NCI-H82 (cell line): ENCODE measurements at places on chromosomes 13 and 19.

DNA sequence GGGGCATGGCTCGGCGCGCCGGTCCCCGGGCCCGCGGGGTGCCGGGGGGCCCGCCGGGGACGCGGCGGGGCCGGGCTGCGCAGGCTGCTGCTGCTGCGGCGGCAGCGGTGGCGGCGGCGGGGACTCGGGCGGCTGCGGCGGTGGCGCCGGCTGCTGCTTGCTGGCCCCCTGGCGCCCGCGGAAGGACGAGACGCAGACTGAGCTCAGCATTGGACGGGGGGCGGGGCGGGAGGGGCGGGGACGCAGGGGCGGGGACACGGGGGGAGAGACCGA, 368 bp downstream of the KCNC3 start:
- DNase-seq: no peak

- DNase-seq: peak; percentile 48
These were observed 287.9 kb downstream of the DCLK1 start for GRCh38 chr13:35843272-35843671.

DNA sequence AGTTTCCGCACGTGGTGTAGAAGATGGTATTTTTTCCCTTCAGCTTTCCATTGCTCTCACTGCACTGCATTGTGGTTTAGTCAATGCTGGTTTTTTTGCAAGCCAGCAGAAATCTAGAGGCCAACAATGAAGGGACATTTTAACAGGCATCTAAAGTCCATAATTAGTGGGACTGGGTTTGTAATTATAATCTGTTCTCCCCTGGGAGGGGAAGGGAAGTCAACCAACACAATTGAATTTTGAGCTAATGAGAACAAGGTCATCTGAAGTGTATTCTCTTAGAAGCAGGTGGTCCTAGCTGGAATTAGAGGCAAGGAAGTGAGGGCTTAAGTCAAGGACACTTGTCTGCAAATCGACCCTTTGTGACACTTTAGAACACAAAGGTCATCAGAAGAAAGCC, 156.4 kb downstream of the MYO16 start:
- peak; percentile 53 for DNase-seq

GRCh38 chr19:46441866-46442265, 13.1 kb upstream of the PNMA8C start:
- no peak for DNase-seq

GRCh38 chr19:13119627-13120026, 1.6 kb downstream of the NACC1 start:
- no peak for DNase-seq

GRCh38 chr19:54084410-54084809, 3.2 kb upstream of the TARM1 start:
- no peak for DNase-seq

DNA sequence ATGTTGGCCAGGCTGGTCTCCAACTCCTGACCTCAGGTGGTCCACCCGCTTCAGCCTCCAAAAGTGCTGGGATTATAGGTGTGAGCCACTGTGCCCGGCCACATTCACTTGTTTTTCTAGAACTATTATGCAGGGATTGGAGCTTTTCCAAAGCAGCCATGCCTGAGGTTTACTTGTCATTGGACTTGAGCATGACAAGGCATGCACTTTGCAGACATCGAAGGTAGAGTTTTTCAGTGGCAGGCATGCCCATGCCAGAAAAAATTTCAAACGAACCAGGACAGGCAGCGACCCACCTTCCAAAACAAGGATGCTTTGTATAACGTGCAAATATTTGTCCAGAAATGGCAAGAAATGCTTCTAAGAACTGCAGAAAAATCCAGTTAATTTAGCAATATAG, 17.7 kb downstream of the PNMA8A start:
- DNase-seq: no peak
